ENCODE measurements at places on chromosomes 4 and X.

GRCh38 chr4:106371161-106371560, 2.6 kb upstream of the GIMD1 start:
- no peak for DNase-seq

DNA sequence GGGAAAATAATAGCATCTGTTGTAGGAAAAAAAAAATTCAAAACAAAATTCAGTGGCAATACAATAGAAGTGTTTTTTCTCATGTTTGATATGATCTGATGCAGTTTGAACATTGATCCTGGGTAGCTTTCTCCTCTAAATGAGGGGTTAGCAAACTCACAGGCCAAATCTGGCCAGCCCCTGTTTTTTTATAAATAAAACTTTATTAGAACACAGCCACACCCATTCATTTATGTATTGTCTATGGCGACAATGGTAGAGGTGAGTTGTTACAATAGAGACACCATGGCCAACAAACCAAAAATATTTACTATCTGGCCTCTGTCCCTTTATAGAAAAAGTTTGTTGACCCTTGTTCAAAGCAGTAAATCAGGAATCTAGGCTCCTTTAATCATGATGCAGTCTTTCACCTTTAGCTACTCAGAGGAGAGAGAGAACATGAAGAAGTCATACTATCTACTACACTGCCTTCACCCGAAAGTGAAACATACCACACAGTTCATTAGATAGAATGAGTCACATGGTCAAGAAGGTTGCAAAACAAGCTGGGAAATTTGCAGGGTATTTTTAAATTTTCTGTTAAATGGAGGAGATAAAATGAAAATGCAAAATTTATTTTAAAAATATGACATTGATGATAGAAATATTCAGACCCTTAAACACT, 186.6 kb upstream of the MAOA start:
- no peak for DNase-seq

GRCh38 chr4:124530464-124531077, 182.0 kb downstream of the ANKRD50 start:
- DNase-seq, result no peak

DNA sequence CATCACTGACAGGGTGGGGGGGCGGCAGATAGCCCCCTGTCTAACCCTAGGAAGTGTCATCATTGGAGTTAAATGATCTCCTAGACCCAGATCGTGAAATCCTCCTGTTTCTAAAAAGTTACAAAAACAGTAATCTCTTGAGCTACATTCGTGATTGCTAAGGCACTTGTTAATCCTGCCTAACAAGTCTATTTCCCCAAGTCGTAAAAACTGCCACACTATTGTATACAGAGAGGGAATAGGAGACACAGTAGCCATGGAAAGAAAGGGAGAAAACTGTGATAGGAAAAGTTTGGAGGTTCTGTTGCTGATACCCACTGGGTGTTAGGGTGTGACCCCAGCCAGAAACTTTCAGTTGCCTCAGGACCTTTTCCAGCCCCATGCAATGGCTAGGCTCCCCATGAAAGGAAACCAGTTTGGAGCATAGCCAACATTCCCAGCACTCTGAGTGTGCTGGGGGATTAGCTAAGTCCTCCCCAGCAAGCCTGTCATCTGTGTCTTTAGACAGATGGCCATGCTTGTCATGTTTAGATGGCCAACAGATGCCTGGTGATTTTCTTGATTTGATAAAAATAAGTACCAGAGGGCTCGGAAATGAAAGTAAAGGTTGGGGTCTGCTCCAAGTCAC, 63.3 kb upstream of the ANXA10 start:
- DNase-seq, result no peak

GRCh38 chr4:40152637-40153036, 44.2 kb upstream of the RHOH start:
- DNase-seq, result no peak
